Panc1 (cell line): ENCODE measurements at places on chromosomes 5 and 9.

DNA sequence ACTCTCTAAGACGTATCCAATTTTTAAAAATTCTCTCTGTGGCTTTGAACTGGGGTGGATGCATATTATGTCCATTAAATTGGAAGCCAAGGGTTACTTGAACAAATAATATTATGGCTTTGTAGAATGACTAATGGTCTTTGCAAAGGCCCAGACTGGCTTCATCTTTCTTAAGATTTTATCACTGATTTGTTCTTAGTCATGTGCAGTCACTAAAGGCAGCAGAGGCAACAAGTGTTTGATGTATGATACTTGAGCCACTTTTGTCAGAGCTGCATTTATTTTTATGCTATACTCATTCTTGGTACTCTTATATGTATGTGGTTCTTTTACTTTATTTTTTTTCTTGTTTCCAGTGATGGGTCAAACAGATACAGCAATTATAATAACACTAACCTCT is 152.2 kb downstream of the NR2F1-AS1 start:
- no peak for DNase-seq

- DNase-seq, result no peak
Observed at GRCh38 chr5:15731699-15732098, 231.7 kb downstream of the FBXL7 start.

DNA sequence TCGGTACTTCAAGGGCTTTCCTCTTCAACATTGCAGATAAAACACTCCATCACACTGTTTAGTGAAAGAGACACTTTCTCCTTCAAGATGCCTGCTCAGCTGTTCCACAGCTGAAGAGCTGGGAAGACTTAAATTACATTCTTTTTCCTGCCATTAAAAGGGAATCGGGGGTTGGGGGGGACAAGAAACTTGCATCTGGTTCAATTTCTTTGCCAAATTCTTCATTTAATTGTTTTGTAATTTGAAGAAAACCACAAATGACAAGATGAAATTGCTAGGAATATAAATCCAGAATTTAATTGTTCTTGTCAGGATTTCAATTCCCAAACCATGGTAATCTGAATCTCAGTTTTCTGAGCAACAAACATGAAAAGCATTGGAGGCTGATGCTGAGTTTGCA is 478.3 kb downstream of the EBF1 start:
- DNase-seq, result no peak

- no peak for DNase-seq
Observed at GRCh38 chr5:34886392-34887119, 28.7 kb downstream of the RAD1 start.

DNA sequence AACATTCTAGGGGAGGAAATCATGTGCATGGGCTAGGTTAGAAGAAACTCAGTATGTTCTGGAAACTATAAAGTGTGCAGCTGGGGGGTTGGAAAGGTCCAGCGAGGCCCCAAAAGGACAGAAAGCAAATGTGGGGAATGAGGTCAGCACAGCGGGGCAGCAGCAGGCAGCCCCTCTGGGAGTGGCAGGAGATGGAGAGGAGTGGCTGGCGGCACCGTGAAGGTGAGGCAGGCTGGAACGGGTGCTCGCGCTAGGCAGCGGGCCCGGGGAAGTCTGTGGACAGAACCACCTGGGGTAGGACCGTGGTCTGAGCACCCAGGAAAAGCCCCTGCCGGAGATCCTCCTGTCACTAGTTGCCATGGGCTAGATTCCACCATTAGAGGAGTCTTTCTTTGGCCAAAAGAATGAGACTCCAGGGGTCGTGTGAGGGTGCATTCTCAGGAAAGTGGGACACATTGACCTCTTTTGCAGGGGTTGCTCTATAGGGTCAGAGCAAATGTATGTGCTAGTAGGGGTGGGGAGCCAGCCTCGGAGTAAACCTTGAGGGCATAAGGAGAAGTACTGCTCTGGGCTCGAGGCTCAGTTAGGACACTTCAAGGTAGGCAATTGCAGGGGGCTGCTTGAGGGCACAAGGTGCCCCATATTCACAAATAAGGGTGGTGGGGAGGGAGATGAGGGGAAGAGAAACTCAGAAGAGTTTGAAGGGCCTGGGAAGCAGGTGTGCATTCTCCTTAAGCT is 61.2 kb downstream of the IL6ST start:
- DNase-seq, result no peak

GRCh38 chr5:132098621-132099020 is 25.0 kb downstream of the CSF2 start:
- DNase-seq, result no peak

DNA sequence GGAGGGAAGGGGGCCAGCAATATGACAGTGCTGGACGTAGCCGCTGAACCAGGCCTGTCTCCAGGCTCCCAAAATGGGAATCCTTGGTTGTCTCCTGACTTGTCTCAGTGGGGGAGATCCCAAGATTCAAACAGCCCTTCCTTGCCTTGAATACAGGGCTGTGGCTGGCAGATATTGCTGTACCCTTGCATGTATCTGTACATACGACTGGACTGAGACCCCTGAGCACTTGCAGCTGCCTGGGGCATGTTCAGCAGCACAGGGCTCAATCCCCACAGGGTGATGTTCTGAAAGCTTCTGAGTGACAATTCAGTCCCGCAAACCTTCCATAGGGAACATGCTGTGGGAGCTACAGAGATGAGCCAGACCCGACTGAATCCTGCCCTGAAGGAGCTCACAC is 13.3 kb downstream of the OR13J1 start:
- DNase-seq, result no peak

- DNase-seq, result no peak
Observed at GRCh38 chr5:61332358-61332749, 296 bp downstream of the ZSWIM6 start.

- DNase-seq, result no peak
Observed at GRCh38 chr9:134355561-134356279, 29.5 kb downstream of the RXRA start.

GRCh38 chr5:173727839-173728778 is 111.7 kb upstream of the BOD1 start:
- DNase-seq, result no peak

GRCh38 chr9:134390537-134390936 is 64.3 kb downstream of the RXRA start:
- DNase-seq, result no peak

DNA sequence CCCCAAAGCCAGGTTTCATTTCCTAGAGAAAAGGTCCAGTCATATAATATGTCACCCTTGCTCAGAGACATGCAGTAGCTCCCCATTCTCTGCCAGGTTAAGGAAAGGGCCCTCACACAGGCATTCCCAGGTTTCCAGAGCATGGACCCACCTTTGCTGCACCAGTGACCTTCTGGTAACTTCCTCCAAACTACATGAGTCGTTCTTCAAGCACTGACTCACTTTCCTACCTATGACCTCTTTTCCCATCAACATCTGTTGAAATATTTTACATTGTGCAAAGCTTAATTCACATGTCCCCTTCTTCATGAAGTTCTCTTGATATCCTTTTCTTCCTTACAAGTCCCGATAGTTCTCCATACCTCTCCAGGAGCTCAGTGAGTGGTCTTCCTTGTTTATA is 25.9 kb downstream of the SH3TC2 start:
- no peak for DNase-seq

GRCh38 chr5:116695681-116696080 is 121.1 kb upstream of the SEMA6A start:
- DNase-seq, result no peak

- DNase-seq, result no peak
Observed at GRCh38 chr9:128244837-128245231, 31.0 kb downstream of the GOLGA2 start.

DNA sequence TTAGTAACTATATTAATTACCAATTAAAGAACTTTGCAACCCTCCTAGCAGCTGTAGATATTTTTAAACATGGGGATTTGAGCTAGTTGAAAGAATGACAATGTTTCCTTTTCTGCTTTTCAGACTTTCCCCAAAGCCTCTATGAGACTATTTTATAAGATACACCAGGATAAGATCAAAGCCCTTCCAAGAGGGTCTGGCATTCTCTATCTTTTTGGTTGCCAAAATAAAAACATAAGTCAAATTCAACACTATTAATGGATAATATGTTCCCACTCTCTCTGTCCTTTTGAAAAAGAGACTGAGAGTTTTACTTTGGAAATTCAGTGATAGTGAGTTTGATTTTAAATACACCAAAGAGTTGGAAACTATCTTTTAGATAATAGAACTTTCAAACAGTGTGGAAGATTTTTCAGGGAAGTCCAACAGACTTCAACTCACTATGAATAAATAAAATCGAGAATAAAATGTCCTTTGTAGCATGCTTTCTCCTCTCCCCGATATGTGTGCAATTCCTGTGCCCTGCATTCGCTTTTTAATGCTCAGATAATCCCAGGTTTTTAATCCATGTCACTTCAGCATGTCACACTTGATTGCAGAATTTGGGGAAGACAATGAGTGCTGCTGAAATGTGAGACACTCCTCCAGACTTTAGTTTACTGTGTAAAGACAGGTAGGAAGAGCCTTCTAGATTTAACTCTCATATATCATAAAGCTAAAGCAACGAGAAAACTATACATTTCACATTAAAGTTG is 1095.7 kb upstream of the DMAC1 start:
- DNase-seq, result no peak

GRCh38 chr9:136728548-136729123 is 14.1 kb downstream of the LCN10 start:
- no peak for DNase-seq

DNA sequence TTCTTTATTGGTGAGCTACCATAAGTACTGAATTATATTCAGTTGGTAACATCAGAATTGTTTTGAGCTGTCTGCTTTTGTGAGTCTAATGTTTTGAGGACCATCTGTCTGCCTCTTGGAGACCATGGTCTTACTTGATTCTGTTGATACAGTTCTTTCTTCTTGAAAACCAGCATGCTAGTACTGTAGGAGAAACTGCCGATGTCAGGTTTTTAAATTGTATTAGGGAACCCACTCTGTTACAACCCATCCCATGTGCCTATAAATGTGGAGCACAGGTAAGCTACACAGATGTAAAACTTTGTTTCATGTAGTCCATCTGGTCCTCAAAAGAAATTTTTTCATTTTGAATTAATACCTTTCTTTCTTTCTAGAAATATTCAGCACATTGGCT is 103.4 kb upstream of the DMRTA1 start:
- no peak for DNase-seq

- DNase-seq, result no peak
Observed at GRCh38 chr9:17436854-17437253, 142.0 kb upstream of the SH3GL2 start.

DNA sequence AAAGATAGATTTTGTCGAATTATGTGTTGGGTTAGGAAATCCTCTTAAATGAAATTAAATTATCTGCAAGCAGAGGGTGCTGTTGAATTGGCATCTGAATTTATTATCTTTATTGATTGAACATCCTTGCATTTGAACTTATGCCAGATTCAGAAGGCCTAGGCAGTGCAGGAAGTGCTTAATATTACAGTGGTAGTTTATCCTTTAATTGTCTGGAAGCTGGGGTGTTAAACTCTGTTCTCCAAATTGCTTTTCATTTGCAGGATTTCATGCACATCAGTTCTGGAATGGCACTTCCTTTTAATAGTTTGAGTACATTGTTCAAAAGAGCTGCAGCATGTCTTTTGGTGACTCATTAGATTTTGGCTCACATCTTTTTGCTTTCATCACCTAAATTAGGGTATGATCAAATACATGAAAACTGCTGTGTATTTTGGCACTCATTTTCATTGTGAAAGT is 186.3 kb downstream of the KDM4C start:
- DNase-seq, result no peak

GRCh38 chr5:80268916-80269315 is 13.1 kb upstream of the SERINC5 start:
- DNase-seq, result no peak

GRCh38 chr5:61416420-61416819 is 84.4 kb downstream of the ZSWIM6 start:
- DNase-seq, result no peak

DNA sequence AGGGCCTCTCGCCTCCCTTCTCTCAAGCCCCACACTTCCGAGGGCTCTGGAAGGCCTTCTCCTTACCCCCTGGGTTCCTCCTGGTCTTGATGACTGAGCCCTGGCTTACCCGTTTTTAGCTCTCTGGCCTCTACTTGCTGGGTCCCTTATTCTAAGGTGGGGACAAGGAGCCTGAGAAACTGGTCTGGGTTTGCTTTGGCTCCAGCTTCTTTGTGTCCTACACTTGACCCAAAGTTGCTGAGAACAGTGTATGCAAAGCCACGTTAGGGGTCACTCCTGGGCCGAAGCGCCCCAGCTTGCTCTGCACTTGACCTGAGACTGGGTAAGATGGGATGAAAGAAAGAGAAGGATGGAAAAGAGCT is 788 bp downstream of the ZNF346 start:
- DNase-seq, result no peak

- no peak for DNase-seq
Observed at GRCh38 chr9:132006677-132007370, 72.8 kb downstream of the MED27 start.

- no peak for DNase-seq
Observed at GRCh38 chr5:160905285-160905684, 53.3 kb upstream of the ATP10B start.

DNA sequence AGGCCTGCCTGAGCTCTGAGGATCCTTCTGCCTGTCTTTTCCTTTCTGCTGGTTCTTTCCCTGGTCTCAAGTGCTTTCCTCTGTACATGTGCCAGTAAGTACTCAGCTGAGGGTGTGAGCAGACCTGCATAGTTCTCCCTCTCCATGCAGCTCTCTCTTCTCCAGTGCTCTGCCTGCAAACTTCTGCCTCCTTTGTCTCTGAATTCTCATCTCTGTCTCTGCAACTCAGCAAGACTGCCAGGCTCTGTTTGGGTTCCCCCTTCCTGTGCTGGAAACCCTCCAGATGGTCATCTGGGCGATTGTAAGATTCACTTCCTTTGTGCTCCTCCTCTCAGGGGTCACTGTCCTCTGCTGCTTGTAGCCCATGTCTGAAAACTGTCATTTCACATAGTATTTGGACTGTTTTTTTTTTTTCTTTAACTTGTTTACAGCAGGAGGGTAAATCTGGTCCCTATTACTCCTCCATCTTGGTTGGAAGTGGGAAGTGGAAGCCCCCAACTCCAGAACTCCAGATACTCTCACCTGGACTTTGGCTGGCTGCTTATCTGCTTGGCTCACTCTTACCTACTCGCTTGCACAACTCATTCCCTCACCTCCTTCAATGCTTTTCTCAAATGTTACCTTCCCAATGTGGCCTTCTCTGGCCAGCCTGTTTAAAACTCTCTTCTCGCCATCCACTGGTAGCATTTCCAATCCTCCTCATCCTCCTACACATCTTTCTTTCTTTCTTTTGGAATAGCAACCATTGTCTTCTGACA is 175.3 kb upstream of the TBC1D2 start:
- DNase-seq, result no peak
